ENCODE measurements at places on chromosomes 7 and 10. TPM values are rescaled to one million over a fixed set of nuclear protein-coding genes. Genes with fewer than 3 reads are reported as not detected.

Gene TMEM236
- not detected for total RNA-seq

Gene NUTM2A
- total RNA-seq, result 1.0 TPM

Gene ATOH7
- 0.48 TPM for total RNA-seq

Gene RNF32
- total RNA-seq, result 1.4 TPM

Gene PTN
- 34.1 TPM for total RNA-seq

Gene ALDH18A1
- 97.2 TPM for total RNA-seq

Gene OR2A12
- total RNA-seq, result not detected

Gene ZP3
- total RNA-seq, result 2.1 TPM

Gene GJD4
- not detected for total RNA-seq

Gene AGAP9
- total RNA-seq, result 1.3 TPM

Gene ASB10
- not detected for total RNA-seq

All from epithelial cell of alveolus of lung (primary cell).